Vagina (tissue), 2 donors: ENCODE measurements at places on chromosomes 12 and 14.

DNA sequence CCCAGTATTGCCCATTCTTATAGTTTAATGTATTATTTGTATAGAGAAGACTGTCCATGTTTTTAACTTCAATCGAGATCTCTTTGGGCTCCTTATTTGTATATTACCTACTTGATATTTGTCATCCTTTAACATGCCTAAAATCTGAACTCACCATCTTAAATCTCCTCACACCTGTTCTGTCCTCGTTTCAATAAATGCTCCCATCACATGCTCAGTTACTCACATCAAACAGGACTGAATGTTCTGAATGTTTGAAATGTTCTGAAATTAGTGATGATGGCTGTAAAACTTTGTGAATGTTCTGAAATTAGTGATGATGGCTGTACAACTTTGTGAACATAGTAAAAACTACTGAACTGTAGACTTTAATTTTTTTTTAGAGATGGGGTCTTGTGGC, 34.5 kb downstream of the COCH start:
- DNase-seq, result no peak

- peak; percentile 94 for DNase-seq
Measured at GRCh38 chr12:570921-571794, 92.1 kb downstream of the NINJ2 start.

GRCh38 chr12:227286-227915, 13.4 kb upstream of the SLC6A12 start:
- DNase-seq, result peak; percentile 58

DNA sequence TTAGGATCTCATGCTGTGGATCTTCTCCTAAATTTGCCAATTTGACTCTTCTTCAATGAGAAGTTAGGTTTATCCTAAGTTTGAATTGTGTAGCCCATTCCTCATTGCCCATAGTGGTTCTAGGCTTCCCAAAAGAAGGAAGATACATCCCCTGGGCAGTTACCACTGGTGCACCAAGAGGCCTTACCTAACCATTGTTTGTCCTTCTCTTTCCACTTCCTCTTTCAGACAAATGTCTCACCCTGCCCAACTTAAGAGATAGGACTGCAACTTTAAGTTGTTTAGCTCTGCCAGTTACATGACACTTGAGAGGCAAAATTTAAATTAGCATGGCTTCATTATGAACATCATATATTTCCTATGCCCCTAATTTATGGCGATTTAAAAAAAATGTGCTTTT, 9.4 kb upstream of the KCNH3 start:
- DNase-seq, result peak; percentile 65

DNA sequence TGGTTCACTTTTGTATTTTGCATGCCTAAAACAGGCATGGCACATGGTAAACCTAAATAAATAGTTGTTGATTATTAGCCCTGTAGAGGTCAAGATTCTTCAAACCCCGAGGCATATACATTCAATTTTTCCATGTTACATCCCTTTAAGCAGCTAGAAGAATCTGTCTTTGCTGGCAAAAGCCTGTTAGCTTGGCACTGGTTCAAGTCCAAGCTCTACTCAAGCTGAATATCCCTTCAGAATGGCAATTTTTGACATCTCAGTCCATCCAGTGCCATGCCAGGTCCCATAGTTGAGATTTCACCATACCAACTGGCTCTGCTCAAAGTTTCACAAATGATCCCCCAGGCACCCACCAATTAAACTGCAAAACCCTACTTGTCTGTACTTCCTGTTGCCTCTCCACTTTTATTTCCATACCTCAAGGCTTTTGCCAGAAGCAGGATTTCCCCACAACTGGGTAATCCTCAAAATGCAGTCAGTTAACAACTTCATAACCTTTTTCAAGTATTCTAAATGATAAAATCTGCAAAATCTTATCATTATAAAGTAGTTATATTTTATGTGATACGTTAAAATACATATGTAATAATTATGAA, 9.0 kb upstream of the DCN start:
- no peak for DNase-seq
